Right hindlimb (tissue), 1 donor: ENCODE measurements at places on chromosomes 2 and 18.

- DNase-seq = no peak
These were observed 21.7 kb upstream of the CCDC88A start for GRCh38 chr2:55441280-55441892.

DNA sequence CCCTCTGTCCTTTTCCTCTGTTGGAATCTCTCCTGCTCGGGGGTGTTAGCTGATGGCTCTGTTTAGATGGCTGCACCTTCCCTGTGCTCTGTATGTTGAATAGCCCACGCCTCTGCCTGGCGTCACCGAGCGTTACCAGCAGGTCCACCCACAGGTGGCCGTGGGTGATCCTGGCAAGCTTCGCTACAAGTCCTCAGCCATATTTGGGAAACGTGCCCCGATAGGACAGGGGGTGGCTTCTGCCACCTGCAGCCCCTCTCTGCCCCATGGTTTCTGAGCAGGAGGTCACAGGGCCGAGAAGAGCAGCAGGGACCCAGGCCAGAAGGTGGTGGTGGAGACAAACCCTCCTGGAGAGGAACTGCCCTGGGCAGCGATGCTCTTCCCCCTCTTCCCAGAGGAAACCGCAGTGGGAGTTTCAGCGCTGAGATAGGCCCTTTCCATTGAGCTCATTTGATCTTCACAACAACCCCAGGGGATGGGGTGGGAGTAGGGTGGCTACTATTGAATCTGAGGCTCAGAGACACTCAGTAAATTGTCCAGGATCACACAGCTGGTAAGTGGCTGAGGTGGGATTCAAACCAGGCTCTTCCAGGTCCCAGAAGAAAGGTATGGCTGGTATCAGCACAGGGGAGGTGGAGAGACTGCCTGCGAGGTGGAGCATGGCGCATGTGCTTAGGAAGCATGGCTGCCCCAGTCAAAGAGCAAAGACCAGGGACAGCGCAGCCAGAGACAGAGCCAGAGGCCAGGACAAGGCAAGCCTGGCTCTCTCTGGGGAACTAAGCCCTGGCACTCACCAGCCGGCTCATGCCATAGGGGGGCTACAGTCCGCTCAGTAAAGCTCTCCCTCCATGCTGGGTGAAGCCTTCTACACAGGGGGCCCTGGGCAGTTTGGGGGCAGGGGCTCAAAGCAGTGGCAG lies 15.0 kb downstream of the NGEF start:
- DNase-seq = no peak

GRCh38 chr18:43108882-43109281 lies 6.6 kb downstream of the RIT2 start:
- DNase-seq = no peak

DNA sequence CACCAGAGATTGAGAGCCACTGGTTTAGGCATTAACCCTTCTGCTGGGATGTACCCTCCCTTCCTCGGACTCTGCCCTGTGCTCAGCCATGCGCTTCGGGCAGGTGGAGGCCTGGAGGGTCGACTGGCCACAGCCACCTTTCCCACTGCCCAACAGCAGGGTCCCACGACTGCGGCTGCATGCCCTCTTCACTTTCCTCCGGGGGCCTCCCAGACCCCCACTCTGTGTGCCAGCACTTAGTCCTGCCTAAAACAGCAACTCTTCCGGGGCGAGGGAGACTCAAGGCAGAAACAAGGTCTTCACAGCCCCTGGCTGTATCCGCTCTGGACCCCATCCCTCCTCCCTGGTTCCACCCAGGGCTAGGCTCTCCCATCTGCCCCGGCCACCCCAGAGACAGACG lies 31.3 kb upstream of the BIN1 start:
- DNase-seq = no peak

DNA sequence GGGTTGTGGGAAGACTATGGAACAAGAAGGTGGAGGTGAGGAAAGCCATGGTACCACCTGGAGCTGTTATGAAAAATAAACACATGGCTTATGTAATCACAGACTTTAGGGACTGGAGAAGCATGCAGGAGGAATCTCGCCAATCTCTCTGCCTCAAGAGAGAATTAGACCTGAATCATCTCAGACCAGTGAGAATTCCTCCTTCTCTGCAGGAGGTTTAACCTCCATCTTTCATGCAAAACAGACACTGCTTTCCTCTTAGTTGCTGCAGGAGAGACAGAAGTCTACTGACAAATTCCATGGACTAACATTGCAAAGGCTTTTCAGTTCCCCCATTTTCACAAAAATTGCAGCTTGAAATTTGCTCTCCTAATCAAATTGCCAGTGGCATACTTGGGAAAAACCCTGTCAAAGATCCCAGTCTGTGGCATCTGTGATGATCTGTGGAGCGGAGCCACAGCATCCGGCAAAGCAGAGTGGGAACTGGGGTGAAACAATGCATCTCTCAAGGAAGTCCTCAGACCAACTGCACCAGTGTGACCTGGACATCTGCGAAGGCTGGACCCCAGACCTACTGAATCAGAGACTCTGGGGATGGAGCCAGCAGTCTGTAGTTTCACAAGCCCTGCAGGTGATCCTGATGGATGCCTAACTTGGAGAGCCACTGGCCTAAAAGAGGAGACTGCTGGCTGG lies 28.6 kb upstream of the NCKAP5 start:
- no peak for DNase-seq

GRCh38 chr2:17718689-17719088 lies 34.9 kb downstream of the SMC6 start:
- no peak for DNase-seq

DNA sequence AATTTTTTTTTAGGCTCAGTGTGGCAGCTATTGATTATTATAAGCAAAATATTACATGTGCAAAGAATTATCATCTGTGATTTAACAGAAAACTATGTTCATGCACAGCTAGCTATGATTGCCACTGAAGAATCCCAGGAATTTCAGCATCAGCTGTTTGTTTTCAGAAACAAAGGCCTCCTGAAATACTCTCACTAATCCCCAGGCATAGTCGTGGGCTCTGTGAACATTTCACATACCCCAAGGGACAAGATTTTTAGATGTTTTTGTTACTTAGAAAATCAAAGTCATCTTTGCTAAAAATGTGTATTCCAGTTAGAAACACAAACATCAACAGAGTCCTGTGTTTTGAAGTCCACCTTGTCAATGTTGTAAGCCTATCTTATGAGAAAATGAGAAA lies 156.1 kb downstream of the MYO1B start:
- no peak for DNase-seq

GRCh38 chr18:23636071-23636399 lies 26.7 kb downstream of the ANKRD29 start:
- no peak for DNase-seq

DNA sequence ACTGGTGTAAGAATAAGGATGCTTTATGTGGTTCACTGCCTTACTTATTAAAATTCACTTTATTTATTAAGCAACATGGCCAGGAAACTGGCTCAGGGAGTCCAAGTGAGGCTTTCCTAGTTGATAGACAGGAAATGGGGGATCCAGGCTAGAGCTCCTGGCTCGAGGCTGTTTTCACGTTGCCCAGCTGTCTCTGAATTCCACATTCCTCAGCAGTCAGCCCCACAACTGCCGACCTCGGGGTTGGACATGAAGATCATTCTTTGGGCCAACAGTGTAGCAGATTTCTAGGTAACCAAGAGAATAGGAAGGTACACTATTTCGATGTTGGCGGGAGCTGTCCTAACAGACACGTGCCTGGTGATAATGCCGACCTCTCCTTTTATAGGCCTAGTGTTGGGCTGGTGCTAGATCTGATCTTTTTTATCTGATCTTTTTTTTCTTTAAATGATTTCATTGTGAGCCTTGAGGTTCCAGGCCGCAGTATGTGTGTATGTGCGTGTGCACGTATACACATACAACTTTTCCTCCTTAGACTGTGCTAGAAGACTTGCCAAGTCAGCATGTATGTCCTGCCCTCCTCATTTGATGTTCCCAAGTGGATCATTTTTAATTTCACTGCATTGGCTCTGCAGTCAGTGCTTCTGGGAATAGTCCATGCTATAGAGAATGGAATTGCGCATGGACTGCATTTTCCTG lies 103.5 kb downstream of the CABLES1 start:
- DNase-seq = peak; percentile 73

DNA sequence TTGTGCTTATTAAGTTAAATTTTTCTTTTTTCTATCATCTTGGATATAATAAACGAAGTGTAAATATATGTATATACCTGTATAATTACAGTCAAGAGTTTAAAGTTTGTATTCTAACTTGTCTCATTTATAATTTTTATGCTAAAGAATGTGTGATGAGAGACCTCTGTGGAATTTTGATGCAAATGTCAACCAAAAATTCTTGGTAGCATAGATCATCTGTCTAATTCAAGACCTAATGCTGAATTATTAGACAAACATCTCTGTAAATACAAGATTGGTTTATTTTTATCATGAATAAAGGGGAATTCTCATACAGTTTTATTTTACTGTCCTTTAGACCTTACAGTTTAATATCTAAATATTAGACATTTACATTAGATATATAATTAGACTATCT lies 149.2 kb upstream of the VWC2L start:
- no peak for DNase-seq

- no peak for DNase-seq
These were observed 128.5 kb downstream of the RAPGEF4 start for GRCh38 chr2:172864182-172864581.

DNA sequence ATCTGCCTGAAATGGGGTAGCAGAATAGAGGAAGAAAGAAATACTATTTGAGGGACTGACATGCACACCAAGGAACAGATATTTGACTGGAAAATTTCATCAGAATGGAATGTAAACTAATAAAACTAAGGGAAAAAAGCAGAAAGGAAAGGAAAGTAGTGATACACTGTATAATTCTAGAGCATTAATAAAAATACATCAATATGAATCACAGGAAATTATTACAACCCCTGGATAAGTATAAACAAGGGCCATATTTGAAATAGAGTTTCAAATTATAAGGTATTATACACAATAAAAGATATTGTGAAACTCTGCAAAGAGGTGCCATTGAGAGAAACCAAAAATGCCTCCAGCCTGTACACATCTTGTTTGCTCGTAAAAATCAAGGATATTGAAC lies 149.6 kb downstream of the ICOS start:
- no peak for DNase-seq

DNA sequence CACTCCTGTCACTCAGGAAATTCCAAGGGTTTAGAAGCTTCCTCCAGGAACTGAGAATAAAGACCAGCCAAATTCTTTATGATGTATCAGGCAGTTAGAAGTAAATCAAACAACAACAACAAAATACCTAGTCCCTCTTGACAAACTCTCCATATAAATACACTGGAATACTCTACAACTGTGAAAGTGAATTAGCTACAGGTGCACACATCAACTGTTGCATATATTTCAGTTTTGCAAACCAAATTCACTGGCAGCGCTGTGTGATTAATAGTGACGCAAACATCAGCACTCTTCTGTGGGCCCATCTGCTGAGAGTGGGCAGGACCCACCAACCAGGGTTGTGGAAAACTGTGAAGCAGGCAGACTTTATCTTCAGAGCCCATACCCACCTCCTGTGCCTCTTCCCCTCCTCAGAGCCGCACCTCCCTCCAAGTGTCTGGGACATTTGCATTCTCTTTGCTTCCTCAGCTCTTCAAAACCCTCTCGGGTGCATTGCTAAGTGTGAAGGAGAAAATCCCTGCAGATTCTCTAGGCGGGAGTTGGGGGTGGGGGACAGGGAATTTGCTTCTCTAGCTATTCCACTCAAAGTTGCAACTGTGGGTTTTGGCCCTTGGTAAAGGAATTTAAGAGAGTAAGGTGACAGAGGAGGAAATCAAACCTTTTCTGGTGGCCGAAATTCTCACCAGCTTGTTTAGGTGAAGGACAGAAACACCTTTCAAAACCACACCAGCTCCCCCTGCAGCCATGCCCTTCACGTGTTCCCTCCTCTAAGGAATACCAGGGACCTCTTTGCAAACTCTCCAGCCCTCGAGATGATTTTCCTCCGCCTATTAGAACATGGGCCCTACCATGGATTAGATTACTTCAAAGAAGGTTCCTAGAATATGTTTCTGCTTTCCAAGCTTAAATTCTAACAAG lies 119.3 kb downstream of the MRO start:
- DNase-seq = no peak
